ENCODE measurements at places on chromosomes 7 and 10. TPM values are rescaled to one million over a fixed set of nuclear protein-coding genes. Genes with fewer than 3 reads are reported as not detected.

SHH gene
- total RNA-seq, result under 0.01 TPM

GFRA1 gene
- 41.5 TPM for total RNA-seq

CYP2C19 gene
- not detected for total RNA-seq

FXYD4 gene
- 0.44 TPM for total RNA-seq

CPN1 gene
- 0.09 TPM for total RNA-seq

SPDYE6 gene
- total RNA-seq, result not detected

GPR37 gene
- total RNA-seq, result 16.9 TPM

FAM131B gene
- 1.4 TPM for total RNA-seq

DEPP1 gene
- total RNA-seq, result 36.0 TPM

AOAH gene
- total RNA-seq, result 3.7 TPM

NDUFA5 gene
- 90.5 TPM for total RNA-seq

UPF2 gene
- 19.0 TPM for total RNA-seq

PPP1R17 gene
- not detected for total RNA-seq

TDRD1 gene
- total RNA-seq, result 0.13 TPM

AKR1E2 gene
- 7.8 TPM for total RNA-seq

PDK4 gene
- 13.6 TPM for total RNA-seq

FKBP6 gene
- not detected for total RNA-seq

TUBAL3 gene
- 0.09 TPM for total RNA-seq

CHCHD3 gene
- 75.0 TPM for total RNA-seq

C10orf90 gene
- 0.58 TPM for total RNA-seq

SMKR1 gene
- not detected for total RNA-seq

MSRB2 gene
- 35.6 TPM for total RNA-seq

SLC18A3 gene
- total RNA-seq, result not detected

PEX1 gene
- 19.8 TPM for total RNA-seq

MSS51 gene
- total RNA-seq, result 28.2 TPM

KEL gene
- 0.66 TPM for total RNA-seq

SLC26A5 gene
- not detected for total RNA-seq

DNA sequence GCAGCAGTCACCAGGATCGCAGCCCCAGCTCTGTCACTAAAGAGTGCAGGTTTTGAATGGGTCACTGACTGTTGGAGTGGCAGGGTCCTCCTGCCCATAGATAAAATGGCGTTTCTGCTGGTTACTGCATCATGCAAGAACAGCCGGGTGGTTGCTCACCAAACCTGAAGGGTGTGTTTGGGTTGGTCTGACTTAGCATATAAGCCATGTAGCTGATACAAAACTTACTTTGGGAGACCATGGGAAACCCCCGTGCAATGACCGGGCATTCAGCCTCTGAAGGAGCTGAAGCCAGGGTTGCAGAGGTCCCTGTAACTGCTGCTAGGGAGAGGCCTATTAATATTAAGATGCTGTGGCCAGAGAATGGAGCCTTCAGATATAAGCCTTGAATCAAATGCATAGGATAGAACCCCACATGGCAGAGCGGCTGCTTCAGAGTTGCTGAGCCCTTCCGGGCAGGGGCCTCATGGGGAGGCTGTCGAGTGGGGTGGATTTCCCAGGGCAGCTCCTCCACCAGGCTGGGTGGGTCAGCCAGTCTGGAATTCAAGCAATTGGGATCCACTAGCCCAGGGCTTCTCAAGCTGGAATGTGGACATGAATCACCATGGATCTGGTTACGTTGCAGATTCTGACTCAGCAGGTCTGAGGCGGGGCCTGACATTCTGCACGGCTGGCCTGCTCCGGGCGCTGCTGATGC lies 70.9 kb upstream of the CTBP2 start:
- no peak for DNase-seq

DNA sequence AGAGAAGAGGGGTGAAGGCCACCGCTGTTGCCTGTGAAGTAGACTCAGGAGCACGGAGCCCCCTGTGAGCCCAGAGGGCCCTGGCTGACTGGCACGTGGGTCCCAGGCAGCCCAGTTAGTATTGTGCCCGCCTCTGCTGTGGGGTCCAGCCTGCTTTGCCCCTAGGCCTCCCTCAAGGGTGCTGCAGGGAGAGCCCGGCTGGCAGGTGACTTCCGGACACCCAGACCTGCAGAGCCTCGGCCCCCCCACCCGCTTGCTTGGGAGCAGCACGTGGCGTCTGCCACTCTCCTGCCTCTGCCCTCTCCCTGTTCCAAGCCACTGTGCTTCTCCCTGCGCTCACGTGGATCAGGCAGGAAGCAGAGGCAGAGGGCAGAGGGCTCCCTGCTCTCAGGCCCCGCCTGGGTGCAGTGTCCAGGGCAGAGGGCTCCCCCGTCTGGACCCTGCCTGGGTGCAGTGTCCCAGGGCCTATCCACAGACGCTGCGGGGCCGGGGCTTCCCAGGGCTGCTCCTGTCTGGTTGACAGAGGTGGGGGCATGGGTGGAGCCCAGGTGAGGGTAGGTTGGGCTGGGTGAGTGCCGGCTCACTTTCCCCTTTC lies 88.4 kb downstream of the DNAJB6 start:
- no peak for DNase-seq

GRCh38 chr10:29862923-29863614 lies 196.3 kb downstream of the JCAD start:
- DNase-seq, result no peak

DNA sequence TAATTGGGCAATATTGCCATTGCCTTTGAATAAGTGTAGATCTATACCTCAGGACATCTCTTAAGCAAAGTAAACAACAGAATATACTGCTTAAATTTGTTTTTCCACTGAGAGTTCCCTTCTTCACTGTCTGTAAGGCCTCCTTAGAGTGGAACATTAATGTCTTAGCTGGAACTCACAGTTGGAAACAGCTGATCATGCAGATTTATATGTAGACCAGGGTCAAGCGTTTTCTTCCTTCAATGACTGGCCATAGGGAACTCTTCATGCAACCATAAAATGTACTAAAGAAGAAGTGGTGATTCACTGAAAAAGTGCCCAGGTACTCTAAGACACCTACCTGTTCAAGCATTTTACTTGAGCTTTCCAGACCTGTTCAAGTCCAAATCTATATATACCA lies 18.3 kb upstream of the TBX20 start:
- no peak for DNase-seq

DNA sequence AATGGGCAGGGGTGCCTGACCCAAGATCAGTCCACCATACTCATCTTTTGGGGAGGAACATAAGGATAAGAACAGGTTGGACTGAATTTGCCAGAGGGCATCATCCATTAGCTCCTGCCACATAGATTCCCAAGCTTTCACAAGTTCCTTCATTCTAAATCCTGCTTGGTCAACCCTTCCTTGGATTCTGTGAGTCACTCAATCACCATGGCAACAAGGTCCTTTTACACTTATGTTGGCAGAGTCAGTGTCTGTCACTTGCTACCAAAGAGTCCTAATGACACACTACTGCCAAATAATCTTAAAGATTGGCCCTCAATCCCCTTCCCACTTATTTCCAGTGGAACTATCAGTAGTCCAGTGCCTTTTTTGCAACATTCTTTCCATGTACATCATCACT lies 5.0 kb upstream of the LGI1 start:
- DNase-seq, result no peak

DNA sequence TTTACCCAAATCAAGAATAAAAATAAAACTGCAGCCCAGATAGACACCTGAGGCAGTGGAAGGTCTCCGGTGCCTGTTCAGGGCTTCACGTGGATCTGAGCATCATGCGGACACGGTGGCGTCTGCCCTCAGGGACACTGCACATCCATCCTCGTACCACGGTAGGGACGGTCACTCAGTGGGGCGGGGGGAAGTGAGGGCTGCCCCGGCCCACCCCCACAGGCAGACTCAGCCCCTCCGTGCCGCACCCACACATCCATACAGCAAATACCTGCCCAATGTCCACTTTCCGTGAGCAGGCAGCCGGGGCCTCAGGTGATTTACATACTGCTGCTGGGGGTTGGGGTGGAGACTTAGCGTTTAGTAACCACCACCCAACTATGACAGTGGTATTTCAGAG lies 207.8 kb downstream of the DIP2C start:
- DNase-seq, result no peak

- DNase-seq, result no peak
Observed at GRCh38 chr10:100509241-100509840, 10.3 kb downstream of the SEC31B start.

DNA sequence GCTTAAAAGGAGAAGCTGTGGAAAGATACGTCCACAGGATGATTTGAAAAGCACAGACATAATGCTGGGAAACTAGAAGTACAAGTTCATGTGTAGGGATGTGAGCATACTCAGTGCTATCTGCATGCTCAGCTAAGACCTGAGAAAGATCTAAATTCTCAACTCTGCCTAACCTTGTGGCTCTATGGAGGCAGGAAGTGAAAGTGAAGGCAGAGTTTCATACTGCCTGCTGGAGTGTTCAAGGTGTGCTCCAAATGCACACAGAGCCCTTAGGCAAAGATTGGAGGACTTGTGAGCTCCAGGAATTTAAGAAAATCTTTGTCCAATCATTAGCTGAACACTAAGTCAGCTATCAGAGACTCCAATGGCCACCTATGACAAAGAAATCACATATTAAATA lies 190.9 kb downstream of the RNLS start:
- DNase-seq, result no peak

GRCh38 chr10:119346095-119346832 lies 138.9 kb downstream of the GRK5 start:
- no peak for DNase-seq

DNA sequence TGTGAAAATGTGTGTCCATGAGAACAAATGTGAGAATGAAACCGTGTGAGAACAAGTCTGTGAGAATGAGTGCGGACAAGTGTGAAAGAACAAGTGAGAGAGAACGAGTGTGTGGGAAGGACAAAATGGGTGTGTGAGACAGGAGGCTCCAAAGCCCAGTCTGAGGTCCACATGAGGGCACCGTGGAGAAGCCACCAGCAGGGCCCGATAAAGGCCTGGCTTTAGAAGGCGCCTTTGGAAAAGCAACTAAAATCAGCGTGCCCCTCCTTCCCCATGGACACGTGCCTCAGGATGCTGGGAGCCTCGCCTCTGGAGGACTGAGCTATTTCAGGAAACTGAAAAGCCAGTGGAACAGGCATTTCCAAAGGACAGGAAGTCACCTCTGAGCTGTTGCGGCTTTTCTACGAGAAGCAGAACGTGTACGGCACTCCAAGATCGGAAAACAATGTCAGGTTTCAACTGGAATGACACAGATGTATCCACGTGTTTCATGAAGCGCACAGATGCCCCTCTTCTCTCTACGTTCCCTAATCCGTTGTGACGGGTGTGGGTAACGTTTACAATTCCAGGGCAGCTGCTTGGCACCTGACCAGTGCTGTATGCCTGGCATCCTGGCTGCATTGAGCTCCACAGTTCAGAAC lies 46.4 kb downstream of the ESYT2 start:
- DNase-seq, result peak; percentile 72

DNA sequence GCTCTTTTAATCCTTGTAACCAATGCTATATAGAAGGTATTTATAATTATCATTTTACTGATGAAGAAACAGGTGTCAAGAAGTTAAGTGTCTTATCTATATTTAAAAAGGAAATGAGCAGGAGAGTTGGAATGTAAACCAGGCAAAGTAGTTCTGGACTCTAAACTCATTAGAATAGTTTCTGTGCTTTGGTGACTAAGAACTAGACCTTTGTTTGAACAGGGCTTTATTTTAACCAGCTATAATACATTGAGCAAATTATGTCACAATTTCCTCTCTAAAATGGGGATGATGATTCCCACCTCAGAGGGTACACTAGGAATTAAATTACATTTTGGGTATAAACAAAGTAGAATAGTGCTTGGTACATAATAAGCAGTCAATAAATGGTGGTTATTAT lies 236.0 kb downstream of the MAGI2 start:
- no peak for DNase-seq

DNA sequence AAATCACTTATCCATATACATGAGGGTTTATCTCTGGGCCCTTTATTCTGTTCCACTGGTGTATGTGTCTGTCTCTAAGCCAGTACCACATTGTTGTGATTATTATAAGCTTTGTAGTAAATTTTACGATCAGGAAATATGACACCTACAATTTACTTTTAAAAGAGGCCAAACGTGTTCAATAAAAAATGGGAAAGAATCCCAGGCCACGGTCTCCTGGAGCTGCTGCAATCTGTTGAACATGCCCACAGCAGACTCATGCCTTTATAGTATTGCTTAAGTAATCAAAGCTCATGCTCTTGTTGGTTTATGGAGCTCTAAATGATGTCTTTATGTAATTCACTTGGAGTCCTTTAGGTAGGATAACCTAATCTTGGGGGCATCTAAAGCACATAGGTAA lies 273.0 kb downstream of the ZMYND11 start:
- DNase-seq, result no peak

- DNase-seq, result no peak
Observed at GRCh38 chr10:15360566-15360965, 10.5 kb downstream of the FAM171A1 start.

GRCh38 chr7:106381252-106381651 lies 96.5 kb upstream of the NAMPT start:
- DNase-seq, result no peak

DNA sequence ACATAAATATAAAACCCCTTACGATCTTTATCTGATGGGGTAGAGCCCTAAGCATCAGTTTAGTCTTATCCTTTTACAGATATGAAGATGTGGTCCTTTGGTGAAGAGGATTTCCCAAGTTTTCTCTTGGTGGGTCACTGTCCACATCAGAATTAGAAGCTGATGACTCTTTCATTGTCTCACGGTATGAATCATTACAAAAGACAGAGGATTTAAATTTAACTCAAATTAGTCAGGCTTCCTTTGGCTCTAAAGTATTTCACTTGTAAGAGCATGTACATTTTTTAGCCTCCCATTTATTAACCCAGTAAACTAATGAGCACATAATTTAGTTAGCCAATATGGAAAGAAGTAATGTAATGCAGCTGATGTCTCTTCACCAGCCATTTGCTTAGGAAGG lies 49.9 kb upstream of the TMEM26 start:
- no peak for DNase-seq

- no peak for DNase-seq
Observed at GRCh38 chr7:7114575-7115291, 67.6 kb upstream of the C1GALT1 start.

DNA sequence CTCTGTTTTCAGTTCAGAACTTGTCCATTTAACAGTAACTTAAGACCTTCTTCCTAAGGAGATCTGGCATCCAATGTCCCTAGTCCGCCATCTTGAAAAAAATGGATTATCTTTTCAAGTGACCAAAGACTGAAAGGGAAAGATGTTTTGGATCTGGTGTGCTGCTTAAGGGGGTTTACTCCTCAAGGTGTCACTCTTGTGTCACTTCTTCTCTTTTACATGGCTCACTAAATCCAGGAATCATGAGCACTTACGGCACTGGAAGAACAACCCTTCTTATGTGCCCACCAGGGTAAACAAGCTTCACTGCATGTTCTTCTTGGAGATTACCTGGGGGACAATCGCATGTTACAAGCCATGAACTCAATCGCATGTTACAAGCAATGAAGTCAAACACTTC lies 43.7 kb downstream of the ANXA8 start:
- no peak for DNase-seq

DNA sequence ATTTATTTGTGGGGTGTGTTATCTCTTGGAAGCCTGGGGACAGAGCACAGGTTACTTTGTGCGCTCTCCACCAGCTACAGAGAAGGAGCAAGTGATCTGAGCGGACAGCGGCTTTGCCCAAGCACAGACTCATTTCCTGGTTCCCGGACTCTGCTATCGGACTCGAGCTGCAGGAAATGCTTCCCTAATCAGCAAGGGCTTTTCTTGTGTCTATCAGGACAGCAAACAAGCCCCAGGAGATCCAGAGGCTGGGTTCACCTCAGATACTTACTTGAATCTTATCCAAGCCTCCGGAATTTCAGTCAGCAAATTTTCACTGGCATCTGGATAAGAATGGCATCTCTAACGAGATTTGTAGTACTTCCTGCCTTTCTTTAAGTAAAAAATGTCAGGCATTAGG lies 27.8 kb downstream of the MRC1 start:
- DNase-seq, result peak; percentile 36
